ENCODE measurements at places on chromosomes 2 and 18.

DNA sequence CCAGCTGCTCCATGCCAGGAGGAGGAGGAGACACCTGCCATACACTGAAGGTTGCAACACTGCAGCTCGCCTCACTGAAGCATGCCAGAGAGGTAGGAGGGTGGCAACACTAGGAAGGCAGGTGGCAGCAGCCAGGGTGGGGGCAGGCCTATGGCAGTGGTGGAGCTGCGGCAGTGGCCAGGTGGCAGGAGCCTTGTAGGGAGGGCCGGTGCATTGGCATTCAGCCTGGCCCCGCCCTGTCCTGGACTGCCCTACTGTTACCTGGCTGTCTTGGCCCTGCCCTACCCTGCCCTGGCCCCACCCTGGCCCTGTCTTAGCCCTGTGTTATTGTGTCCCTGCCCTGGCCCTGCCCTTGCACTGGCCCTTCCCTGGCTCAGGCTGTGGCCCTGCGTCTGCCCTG, 7.4 kb upstream of the ANKRD62 start:
- DNase-seq = no peak

- DNase-seq = no peak
These were observed 55.4 kb downstream of the VAPA start for GRCh38 chr18:9969247-9969646.

DNA sequence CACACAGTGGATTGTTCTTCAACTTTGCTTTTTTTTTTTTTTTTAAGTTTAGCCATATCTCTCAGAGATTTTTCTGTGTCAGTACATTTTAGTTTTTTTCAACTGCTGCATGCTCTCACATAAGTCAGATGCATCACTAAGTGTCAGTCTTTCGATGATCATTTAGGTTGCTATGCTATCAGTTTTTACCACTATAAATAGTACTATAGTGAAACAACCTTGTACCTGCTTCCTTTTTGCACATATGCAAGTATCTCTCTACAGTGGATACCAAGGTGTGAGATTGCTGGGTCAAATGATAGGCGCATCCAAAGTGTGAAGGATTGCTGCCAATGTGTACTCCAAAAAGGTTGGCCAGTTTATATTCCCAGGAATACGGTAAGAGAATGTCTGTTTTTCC, 33.5 kb upstream of the MAP4K3 start:
- DNase-seq = no peak

DNA sequence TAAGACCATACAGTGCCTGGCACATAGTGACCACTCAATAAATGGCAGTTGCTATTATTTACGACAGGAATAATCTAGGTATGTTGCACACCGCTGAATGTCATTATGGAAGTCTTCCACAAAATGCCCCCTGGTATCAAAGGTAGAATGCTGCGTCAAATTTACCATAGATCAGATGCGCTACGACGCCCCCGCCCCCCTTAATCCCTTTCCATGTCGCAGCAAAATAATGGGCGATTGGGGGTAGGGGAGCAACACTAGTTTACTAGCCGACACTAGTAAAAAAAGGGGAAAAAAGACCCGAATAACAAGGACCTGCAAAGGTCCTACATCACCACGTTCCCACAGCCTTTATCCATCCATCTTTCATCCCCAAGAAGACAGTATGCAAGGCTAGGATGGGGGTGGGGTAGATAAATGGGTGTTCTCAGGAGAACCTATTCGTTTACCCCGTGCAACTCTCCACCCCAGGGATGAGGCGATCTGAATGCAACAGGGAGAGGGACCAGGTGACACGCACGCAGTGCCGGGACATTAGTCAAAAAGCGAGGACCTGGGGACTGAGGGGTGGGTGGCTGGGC, 455 bp downstream of the PREPL start:
- DNase-seq = peak; percentile 31

- no peak for DNase-seq
These were observed 136.9 kb upstream of the IL1R2 start for GRCh38 chr2:101854877-101855276.

- DNase-seq = no peak
These were observed 149.2 kb upstream of the NOSTRIN start for GRCh38 chr2:168652997-168653921.

Measured in amniotic epithelial cell (primary cell).